ENCODE measurements at places on chromosomes 16 and 17.

- DNase-seq = no peak
Observed at GRCh38 chr17:81382851-81383250, 12.4 kb upstream of the BAHCC1 start.

GRCh38 chr16:56710181-56710737 lies 19.7 kb upstream of the NUP93 start:
- DNase-seq = no peak

DNA sequence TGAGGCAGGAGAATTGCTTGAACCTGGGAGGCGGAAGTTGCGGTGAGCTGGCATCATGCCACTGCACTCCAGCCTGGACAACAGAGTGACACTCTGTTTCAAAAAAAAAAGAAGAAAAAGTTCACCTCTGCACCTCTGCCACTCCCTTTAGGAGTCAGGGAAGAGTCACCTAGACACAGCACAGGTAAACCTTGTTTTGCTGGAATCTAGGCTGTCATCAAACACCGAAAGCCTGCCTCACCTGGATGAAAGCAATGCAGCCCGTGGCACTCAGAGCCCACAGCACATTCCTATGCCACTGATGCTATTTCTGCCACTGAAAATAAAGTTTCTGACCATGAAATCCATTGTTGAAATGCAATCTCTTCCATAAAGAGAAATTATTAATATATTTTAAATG lies 22.2 kb downstream of the CFAP52 start:
- DNase-seq = no peak

DNA sequence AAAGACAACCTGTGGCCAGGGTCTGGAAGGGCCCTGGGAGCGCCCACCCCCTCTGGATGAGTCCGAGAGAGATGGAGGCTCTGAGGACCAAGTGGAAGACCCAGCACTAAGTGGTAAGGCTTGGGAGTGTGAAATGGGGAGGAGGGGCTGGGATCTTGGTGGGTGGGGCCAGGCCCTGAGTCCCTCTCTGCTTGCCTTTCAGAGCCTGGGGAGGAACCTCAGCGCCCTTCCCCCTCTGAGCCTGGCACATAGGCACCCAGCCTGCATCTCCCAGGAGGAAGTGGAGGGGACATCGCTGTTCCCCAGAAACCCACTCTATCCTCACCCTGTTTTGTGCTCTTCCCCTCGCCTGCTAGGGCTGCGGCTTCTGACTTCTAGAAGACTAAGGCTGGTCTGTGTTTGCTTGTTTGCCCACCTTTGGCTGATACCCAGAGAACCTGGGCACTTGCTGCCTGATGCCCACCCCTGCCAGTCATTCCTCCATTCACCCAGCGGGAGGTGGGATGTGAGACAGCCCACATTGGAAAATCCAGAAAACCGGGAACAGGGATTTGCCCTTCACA lies 1.2 kb upstream of the STARD3 start:
- DNase-seq = no peak

DNA sequence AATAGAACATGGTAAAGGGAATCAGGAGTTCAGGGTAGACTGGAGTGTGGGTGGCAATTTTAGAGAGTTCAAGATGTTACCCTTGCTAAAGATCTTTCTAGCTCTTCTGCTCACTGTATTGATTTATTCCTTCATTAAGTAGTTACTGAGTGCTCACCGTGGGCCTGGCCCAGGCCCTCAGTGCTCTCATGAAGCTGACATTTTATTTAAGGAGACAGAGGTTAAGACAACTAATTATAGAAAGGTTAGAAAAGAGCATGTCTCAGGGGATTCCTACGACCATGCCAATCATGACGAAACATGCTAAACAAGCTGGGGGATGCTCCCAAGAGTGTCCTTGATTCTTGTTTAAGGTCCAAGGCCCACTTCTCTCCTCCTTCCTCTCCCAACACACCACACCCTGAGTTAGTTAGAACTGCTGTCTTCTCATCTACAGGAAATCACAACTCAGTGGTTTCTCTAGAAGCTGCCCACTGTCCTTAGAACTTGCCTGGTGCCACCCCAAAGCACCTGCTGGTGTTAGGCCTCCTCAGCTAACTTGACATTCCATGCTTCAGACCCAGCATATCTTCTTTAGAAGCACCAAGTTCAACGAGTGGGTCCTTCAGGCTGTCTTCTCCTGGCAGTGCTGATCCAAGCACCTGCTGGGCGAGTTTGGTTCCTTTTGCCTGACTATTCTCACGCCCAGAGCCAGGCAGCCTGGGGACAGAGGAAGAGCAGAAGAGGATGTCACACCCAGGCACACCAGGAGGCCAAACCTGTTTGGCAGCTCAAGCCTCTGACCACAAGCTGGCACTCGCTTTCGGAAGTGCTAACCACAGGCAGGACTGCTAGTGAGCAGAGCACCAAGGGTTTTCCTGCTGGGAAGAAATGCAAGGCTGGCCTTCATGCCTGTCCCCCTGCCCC lies 79.0 kb downstream of the GAS7 start:
- no peak for DNase-seq

DNA sequence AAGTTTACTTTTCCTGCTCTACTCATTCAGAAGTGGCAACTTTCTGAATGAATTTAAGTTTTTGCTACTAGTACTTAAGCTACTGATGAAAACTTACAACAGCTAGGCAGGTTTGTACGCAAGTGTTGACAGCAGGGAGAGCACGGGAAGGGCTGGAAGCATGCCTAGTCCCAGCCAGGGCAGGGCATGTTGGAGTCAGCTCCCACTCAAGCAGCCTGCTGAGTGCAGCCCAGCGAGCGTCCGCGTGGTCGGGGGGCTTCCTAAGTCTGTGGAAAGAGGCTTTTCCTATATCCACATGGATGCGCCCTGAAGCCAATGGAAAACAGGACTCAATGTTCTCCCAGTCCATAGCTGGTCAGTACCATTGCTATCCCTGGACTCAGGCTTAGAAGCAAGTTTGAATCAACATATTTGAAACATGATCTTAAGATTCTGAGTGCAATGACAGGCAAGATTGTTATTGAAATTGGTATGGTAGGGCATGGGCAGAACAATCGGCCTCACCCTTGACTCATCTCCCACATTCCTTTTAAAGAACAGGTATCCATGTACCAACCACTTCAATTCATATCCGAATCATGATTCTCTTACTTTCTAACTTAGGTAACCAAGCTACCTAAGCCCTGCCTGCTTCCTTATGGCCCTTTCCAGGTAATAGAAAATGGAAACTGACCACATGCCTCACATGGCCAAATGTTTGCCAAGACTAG lies 22.5 kb downstream of the CYB5D2 start:
- DNase-seq = no peak

DNA sequence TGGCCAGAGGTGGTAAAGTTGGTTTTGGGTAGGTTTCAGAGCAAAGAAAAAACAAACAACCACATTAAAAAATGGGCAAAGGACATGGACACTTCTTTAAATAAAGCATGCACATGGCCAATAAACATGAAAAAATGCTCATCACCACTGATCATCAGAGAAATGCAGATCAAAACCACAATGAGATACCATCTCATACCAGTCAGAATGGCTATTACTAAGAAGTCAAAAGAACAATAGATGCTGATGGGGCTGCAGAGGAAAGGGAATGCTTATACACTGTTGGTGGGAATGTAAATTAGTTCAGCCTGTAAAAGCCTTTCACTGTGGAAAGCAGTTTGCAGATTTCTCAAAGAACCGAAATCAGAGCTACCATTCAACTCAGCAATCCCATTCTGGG lies 598.4 kb upstream of the SOX9 start:
- DNase-seq = no peak

DNA sequence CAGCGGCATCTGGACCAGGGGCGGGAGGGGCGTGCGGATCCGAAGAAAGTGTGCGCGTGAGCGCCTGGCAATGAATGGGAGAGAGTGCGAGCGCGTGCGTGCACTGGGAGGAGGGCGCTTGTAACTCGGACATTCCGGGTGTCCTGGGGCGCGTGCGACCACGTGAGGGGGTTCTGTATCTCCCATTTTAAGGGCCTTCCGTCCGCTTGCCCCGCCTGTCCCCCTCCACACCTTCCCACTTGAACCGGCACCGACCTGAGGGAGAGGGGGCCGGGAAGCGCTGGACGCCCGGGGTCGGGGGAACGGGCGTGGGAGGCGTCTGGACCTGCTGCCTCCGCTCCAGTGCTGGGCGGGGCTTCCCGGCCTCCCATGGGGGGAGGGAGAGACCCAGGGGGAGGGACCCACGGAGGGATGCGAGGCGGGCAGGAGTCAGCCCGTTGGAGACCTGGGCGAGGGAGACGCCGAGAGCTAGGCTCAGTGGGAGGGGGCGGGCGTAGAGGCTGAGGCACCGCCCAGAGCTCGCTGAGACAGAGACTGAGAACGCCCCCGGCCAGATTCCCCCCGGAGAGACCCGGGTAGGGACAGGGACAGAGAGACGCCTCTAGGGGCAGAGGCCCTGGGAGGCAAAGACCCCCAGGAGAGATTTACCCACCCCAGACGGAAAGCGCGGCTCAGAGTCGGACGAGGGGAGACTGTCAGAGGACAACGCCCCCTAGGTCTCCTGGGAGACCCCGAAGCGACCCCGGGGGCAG lies at the start of gene KREMEN2:
TSS of gene KREMEN2 (plus strand) at position 553 of the 752 bp plus-strand sequence. CDS start 246 bp downstream, outside the sequence.
- no peak for DNase-seq

- no peak for DNase-seq
Observed at GRCh38 chr17:35218915-35219314, 24.0 kb upstream of the SLFN5 start.

DNA sequence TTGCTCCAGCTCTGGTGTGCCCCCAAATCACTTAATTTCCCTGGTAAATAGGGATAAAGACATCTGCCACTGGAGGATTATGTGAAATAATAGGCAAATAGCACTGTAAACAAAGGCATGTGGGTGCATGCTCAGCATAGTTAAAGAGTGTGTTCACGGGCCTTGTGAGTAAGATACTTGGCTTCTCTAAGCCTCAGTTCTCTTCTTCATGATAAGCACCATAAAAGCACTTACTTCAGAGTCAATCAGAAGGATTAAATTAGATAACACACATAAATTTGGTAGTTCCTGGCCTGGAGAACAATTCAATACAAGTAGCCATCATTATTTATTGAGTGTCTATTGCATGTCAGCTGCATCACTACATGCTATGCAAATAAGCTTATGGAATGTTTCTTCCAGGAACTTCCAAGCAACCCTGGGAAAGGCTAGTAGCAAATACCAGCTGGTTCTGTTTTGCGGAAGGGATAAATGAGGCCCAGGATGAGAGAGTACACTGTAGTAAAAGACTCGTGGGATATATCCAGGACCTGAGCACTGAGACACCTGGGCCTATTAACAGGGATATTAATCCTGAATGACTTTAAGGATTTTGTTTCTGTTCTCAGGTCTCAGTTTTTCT lies 14.5 kb downstream of the CCL11 start:
- DNase-seq = no peak

- no peak for DNase-seq
Observed at GRCh38 chr17:81298325-81298990, 3.4 kb upstream of the SLC38A10 start.

GRCh38 chr16:53504665-53505064 lies 1.7 kb upstream of the AKTIP start:
- no peak for DNase-seq

GRCh38 chr16:66701026-66701425 lies 4.5 kb upstream of the CMTM4 start:
- DNase-seq = no peak

Data from stimulated activated CD8-positive, alpha-beta memory T cell treated with anti-CD3 and anti-CD28 coated beads, Interleukin-4, amount 100 ng/mL, for 24 hours (primary cell).